H9 (cell line): ENCODE measurements at places on chromosomes 2 and 18. TPM values are rescaled to one million over a fixed set of nuclear protein-coding genes. Genes with fewer than 3 reads are reported as not detected.
A peak's percentile ranks its signal among the peaks of the same experiment; 100 is the strongest.

DNA sequence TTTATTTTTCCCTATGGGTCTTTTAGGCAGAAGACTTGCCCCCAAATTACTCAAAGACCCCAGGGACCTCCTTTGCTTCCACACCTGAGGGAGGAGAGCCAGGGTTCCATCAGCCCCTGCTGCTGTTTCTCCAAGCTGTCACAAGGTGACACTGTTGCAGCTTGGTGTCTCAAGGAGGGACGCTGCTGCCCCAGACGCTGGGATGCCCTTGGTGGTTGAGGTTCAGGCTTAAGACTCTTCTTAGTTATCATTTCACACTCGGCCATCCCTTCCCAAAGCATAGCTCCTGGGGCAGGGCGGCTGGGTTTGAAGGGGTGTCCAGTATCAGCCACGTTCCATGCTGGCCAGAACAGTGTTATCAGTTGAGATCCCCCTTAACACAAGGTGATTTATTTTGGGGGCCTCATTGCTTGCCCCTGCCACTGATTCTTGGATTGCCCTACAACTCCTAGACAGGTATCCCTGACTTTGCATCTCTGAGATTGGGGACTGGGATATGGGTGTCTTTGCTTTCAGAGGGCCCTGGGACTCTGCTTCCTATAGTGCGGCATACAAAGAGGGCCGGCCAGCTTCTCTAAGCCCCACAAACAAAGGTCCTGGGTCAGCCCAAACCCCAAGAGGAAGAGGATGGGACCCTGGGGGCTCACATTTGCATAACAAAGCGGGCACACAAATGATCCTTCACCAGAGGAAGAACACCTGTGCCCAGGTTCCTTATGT lies 22.7 kb downstream of the GPR55 start:
- peak; percentile 85 for DNase-seq

The FAM117B gene
- total RNA-seq: 24.0 and 24.5 TPM in 2 replicates

The LYG1 gene
- 0.31 and 0.37 TPM in 2 replicates for total RNA-seq

- no peak for DNase-seq
Observed at GRCh38 chr2:176388861-176389260, 119.6 kb downstream of the MTX2 start.

The GAL3ST2 gene
- 0.33 and 0.37 TPM in 2 replicates for total RNA-seq

- peak; percentile 67 for DNase-seq
Observed at GRCh38 chr2:196592331-196592910, 47.1 kb upstream of the CCDC150 start.

The RUFY4 gene
- 0.44 and 0.66 TPM in 2 replicates for total RNA-seq

- DNase-seq: peak; percentile 66
Observed at GRCh38 chr2:60555066-60555782, 1.8 kb upstream of the BCL11A start.

GRCh38 chr2:77064324-77064723 lies 457.9 kb downstream of the LRRTM4 start:
- DNase-seq: no peak

- no peak for DNase-seq
Observed at GRCh38 chr2:142858961-142859360, 18.5 kb upstream of the KYNU start.

- DNase-seq: no peak
Observed at GRCh38 chr2:39734445-39734844, 44.6 kb downstream of the THUMPD2 start.

The PCARE gene
- total RNA-seq: not detected in 2 replicates

DNA sequence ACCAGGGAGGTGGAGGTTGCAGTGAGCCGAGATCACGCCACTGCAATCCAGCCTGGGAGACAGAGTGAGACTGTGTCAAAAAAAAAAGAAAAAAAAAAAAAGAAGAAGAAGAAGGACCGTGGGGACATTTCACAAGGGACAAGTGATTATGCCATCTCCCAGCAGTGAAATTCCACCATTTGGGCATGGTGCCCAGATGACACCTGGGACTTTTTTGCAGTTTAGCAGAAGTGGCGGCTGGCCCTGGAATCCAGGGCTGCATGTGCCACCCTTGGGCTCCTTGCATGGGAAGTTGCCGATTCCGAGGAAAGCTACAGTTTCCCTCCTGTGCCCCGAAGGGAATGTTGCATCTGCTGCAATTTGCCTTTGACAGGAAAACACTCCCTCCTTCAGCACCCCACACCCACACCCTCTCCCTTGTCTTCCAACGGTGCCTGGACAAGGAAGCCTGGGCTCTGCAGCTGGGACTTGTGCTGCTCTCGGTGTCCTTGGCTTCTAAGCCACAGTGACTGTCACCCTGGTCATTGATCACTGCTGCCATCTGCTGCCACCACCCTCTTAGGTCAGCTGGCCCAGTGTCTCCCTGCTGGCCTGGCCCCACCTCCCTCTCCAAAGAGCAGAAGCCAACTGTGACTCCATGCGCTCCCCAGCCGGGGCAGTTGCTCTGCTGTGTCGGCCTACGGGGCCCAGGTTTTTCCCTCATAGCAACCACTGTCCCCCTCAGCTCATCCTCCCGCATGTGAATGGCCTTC lies 56.4 kb upstream of the LRRC30 start:
- peak; percentile 66 for DNase-seq

DNA sequence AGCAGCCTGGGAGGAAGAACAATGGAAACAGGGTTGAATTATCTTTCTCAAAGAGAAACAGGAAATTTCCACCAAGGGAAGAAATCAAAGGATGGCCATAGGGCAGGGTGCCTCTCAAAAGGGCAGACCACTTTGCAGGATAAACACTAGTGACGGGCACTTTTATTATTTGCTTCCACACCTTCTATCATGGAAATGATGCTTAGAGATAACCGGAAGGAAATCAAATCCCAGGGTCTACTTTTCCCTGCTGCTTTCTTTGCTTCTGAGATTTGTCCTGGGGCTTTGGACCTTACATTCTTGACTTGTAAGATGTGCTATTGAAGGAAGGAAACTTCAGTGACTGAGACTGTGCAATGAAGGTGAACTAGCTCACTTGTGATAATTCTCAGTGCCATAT lies 1.1 kb upstream of the SCN9A start:
- no peak for DNase-seq

GRCh38 chr2:15223887-15224286 lies 337.2 kb downstream of the NBAS start:
- DNase-seq: no peak

DNA sequence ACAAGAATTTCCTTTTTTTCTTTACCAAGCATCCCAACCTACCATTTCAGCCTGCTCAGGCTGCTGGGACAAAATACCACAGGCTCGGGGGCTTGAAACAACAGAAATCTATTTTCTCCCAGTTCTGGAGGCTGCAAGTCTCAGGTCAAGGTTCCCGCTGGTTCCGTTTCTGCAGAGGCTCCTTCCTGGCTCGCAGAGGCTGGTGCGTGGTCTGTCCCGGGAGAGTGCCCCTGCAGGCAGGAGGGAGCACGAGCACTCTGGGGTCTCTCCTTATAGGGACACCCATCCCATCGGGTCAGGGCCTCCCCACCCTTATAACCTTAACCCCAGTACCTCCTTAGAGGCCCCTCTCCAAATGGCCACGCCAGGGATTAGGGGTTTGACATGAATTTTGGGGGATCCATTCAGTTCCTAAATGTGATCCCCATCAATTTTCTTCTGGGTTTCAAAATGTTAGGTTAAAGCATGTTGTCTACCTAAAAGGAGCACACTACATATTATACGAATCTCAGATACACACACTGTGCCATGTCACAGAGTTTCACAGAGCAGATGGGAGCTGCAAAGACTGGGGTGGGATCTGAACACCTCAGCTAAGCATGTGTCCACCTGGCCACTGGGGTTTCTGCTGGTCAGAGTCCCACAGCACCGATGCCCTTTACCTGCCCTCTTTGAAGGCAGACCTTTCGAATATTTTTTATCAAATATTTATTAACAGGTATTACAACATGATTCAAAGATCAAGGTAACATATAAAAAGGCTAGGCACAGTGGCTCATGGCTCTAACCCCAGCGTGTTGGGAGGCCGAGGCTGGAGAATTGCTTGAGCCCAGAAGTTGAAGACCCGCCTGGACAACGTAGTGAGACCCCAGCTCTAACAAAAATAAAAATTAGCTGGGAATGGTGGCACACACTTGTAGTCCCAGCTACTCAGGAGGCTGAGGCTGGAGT lies 17.6 kb upstream of the ADI1 start:
- peak; percentile 77 for DNase-seq

The SH2D6 gene
- 0.61 TPM in 2 replicates for total RNA-seq

- peak; percentile 24 for DNase-seq
Observed at GRCh38 chr2:240462073-240462706, 26.7 kb downstream of the GPC1 start.

DNA sequence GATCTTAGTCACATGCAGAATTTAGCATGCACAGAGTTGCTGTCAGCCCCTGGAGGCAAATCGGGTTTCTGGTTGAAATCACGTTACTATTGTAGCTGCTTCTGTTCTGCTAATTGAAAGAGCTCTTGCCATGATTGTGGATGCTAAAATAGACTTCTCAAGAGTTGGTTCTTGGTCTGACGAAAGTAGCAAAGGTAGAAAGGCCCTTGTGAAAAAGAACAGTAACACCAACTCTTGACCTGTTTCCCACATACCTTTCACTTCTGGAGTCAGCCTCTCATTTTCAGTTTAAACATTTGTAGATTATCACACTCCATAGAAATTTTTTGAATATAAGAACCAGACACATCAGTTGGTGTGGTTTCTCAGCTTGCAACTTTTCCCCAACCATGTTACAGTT lies 110.0 kb upstream of the EPB41L3 start:
- DNase-seq: no peak

GRCh38 chr2:54549917-54550518 lies 93.9 kb downstream of the SPTBN1 start:
- DNase-seq: no peak

DNA sequence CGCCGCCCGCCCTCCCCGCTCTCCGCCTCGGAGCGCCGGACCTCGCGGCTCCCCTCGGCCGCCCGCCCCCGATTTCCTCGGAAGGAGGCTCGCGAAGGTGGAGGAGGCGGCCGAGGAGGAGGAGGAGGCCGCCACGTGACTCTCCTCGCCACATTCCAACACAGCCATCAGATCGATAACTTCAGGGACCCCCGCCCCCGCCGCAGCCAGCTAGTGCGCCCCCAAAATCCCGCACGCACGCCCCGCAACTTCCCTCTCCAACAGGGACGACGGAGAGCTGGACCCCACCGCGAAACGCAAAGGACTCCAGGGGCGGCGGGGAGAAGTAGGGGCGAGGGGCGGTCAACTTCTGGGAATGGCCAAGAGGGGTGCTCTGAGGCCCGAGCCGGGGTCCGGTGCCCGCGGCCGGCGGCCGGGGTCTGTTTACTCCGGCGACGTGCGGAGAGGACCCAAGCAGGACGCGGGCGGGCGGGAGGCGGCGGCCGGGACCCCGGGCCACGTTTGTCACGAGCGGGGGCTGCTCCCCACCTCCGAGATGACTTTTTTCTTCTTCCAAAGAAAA lies 2.0 kb downstream of the ZNF521 start:
- DNase-seq: peak; percentile 41

GRCh38 chr2:68789603-68790002 lies 55.0 kb downstream of the ARHGAP25 start:
- no peak for DNase-seq
